ENCODE measurements at places on chromosomes 5 and 9.

GRCh38 chr9:112508377-112508776 is 21.8 kb downstream of the KIAA1958 start:
- DNase-seq, result no peak

DNA sequence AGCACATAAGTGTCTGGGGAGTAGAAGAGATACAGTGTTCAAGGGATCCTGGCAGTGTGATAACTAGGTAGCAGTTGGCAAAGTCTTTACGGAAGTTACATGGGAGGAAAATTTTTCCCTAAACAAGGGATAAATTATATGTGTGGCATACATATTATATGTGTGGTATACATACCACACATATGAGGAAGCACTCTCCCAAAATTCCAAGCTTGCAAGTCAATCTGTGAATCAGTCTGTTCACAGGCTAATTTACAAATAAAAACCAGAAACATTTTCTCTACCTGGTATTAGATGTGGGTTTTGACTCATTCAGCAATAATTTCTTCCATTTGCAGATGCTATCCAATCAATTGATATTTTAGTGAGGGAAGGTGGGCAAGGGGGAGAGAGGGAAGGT is 110.0 kb downstream of the ISOC1 start:
- DNase-seq, result no peak

DNA sequence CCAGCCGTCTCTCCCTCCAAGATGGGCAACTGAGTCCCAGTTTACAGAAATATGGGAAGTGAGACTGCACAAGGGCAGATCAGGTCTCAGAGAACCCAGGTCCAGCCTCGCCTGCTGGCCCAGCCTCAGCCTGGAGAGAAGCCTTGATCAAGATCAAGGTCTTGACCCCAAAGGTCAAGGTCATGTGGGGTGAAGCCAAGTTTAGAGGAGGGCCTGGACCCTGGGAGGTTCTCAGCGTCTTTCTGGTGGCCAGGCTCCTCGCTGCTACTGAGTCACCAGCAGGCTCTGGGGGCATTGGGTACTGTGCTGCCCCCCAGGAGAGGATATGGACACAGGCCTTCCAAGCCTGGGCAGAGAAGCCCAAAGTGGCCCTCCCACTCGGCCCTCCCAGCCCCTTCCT is 8.8 kb downstream of the IPPK start:
- no peak for DNase-seq

DNA sequence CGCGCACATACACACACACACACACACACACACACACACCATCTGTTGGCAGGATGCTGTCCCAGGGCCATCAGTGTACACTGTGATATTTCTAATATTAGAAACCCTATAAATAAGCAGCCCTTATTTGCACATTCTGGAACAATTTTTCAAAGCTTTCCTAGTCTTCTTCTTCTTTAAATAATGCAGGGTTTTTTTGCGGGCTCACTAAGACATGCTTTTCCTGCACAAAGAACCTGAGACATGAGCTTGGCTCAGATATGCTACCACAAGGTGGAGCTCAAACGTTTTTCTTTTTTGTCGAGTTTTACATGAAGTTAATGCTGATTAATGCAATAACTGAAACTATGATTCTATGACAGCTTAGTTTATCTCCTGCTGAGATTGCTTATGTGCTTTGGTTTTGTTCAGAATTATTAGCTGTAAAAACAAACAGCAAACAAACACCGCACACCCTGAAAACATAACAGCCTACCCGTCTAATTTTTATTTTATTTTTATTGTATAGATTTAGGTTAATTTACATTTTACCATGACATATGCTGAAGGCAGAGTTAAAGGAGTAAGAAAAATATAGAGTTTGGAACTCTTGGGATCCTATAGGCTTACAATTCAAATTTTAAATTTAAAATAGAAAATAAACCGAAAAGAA is 95.8 kb downstream of the ALDH1A1 start:
- DNase-seq, result peak; percentile 63

- DNase-seq, result no peak
Observed at GRCh38 chr9:87878989-87879511, 3.6 kb upstream of the SPATA31E1 start.

DNA sequence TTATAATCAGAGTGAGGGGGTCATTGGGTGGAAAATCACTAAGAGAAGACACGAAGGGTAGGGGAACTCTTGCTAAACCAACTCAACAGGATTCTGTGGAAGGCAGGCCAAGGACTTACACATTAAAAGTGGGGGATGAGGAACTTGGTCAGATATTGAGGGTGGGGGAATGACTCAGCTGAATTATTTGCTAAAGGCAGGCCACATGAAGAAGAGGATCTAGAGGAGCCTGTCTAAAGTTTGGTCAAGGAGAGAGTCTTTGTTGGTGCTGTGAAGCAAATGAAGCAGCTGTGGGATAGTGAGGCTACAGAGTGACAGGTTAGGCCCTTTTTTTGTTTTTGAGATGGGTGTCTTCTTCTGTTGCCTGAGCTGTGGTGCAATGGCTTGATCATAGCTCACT is 63.9 kb upstream of the SPRY4 start:
- DNase-seq, result no peak

DNA sequence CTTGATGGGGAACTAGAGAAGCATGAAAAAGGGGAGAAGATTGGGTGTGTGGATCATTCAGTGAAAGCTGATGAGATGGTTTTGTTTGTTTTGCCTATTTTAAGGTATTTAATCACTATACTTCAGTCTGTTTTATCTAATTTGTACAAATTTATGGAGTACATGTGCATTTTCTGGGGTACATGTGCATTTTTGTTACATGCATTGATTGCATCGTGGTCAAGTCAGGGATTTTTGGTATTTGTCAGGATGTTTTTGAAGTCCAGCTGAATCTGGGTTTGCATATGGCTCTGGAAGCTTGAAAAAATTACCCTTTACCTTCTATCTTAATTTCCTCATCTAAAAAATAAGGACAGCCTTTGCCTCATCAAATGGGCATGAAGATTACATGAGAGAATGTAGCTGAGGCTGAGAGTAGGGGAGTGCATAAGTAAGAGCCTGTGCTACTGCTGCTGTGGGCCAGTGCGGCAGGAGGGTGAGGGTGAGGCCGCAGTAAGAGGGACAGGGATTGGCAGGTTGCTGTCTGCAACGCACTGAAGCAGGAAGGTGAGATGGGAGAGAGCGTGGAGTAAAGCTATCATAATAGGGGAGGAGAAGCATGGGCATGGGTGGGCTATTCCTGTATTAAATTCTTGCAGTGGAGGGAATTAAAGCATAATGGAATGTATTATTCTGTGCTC is 139.8 kb downstream of the NPR3 start:
- DNase-seq, result no peak

- no peak for DNase-seq
Observed at GRCh38 chr5:38069360-38069759, 189.0 kb upstream of the EGFLAM start.
